Urothelium cell line (cell line): ENCODE measurements at places on chromosomes 4 and X.

- DNase-seq: peak; percentile 39
These were observed 31.9 kb downstream of the CDKL2 start for GRCh38 chr4:75598390-75598789.

- DNase-seq: no peak
These were observed 1.2 kb downstream of the PROM1 start for GRCh38 chr4:16082426-16083240.

GRCh38 chr4:130336585-130337217 lies 1240.7 kb downstream of the C4orf33 start:
- DNase-seq: peak; percentile 6

DNA sequence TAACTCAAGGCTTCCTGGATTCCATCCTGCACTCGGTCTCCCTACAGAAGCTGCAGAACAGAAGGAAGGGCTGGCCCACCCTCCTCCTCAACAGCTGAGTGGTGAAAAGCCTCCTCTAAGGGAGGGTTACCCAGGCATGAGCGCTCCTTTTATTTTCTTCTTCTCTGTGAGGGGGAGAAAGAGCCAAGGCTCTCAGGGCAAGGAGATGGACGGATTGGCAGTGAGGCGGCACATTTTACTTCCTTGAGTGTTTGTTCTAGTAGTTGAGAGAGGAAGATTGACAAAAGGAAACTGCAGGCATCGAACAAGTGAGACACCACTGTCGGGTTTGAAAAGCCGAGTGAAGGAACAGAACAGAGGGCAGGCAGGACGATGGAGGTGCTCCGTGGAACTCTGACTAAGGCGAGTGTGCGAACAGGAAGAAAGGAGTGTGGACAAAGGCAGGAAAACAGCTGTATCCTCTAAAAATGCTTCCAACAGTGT lies 38.4 kb upstream of the STS start:
- no peak for DNase-seq

- no peak for DNase-seq
These were observed 150.3 kb upstream of the MAOA start for GRCh38 chrX:43505769-43506168.

DNA sequence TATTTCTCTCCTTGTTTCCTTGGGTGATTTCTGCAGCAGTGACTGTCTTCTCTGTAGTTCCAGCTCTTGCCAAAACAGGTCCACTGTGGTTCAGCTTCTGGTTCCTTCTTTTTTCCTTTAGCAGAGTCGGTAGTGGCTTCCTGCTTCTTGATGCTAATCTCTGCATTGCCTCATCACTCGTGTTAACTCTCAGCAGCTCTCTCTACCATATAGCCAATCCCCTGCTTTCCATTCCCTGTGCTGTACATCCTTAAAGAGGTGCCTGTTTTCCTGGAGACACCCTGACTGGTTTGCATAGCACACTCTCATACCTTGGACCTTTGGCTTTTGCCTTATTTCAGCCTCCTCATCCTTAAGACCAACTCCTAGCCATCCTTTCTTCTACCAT lies 191.2 kb upstream of the LNX1 start:
- no peak for DNase-seq

- no peak for DNase-seq
These were observed 20.4 kb upstream of the UBA6 start for GRCh38 chr4:67721315-67721769.

DNA sequence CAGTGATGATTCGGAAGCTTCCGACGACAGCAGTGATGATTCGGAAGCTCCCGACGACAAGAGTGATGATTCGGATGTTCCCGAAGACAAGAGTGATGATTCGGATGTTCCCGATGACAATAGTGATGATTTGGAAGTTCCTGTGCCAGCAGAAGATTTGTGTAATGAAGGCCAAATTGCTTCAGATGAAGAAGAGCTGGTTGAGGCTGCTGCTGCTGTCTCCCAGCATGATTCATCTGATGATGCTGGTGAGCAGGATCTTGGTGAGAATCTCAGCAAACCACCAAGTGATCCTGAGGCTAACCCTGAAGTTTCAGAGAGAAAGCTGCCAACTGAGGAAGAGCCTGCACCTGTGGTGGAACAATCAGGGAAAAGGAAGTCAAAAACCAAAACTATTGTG lies 14.2 kb downstream of the CXCR3 start:
- DNase-seq: no peak

DNA sequence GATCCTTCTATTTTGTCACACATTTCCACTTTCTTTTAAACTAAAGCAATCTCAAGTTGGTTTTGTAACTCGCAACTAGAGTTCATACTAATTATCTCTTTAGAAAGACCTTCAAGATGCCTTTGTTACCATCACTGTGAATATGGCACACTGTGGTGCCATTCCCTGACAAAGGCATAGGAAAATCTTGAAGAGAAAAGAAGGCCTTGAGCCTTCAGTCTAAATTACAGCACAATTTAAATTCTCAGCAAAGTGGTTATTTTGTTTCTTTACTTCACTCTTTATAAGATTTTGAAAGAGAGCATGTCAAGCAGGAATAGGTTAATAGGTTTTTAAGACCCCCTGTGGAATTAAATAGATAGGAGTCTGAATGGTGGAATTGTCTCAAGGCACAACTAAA lies 89.0 kb upstream of the BANK1 start:
- no peak for DNase-seq

DNA sequence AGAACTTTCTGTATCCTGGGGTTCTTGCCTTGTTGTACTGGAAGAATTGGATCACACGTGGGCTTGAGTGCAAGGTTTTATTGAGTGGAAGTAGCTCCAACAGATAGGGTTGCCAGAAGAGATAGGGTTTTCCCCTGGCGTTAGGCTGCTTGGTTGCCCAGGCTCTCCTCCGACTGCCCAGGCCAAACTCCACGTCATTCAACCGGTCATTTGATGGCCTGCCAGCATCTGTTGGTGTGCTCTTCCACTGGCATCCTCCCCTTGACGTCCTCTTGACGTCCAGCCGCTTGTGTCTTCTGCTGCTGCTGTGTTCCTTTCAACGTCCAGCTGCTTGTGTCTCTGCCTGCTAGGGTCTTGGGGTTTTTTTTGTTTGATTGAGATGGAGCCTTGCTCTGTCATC lies 340.3 kb upstream of the ZCCHC13 start:
- DNase-seq: no peak

- DNase-seq: no peak
These were observed 335.5 kb downstream of the ZNF674 start for GRCh38 chrX:46209768-46210167.

GRCh38 chr4:152075253-152075928 lies 314.6 kb upstream of the GATB start:
- DNase-seq: no peak

GRCh38 chr4:1792832-1793495 lies at the start of gene FGFR3:
TSS of gene FGFR3 (plus strand) at chr4:1793293. CDS start at chr4:1793935, 642 bp downstream.
- peak; percentile 88 for DNase-seq

DNA sequence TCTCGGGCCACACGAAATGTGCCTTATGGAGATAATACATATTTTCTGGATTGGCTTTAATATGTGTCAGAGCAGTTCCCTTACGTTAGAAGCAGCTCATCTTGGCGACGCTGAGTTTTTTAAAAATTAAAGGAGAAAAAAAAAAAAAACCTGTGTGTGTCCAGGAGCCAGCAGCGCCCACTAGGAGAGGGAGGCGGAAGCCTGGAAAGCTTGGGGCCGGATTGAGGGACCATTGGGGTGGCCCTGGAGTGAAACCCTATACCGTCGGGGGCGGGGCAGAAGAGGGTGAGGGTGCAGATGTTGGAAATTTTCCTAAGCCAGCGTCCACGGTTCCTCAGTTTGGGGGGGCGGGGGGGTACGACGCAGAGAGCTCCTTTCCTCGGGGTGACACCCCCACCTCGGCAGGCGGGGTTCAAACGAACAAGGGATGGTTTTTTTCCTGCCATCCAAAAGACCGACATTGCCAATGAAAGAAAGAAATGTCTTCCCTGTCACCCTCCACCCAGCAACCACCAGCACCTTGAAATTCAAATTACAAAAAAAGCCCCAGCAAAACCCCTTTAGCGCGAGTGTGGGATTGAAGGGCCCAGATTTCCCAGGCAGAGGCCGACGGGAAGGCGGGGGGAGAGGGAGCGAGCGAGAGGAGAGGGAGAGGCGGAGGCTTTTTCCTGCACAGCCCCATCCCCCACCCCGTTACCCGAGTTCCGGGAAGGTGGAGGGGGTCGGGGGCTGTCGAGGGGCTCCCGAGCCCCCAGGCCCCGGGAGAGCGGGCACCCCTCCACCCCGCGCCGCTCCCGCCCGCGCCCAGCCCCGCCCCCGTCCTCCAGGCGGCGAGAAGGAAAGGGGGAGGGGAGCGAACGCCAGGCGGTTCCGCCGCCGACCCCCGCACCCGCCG lies 859 bp downstream of the SMARCA1 start:
- peak; percentile 46 for DNase-seq

- no peak for DNase-seq
These were observed 632.7 kb downstream of the RAPGEF2 start for GRCh38 chr4:159735281-159736207.

DNA sequence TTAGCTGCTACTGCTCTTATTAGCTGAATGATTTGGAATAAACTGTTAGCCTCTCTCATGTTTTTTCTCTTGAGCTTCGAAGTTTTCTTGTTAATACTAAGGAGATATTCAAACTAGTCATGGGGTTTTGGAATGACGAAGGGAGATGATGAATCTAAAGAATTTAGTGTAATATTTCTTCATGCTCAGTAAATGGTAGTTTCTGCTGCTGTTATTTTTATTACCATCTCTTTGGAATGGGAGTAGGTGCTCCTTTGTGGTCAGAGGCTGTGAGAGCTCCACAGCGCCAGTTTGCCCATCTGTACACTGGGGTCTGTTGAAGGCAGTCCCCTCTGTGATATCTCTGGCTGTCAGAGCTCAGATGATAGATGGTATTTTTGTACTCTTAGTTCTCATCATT lies 33.7 kb downstream of the HTT start:
- no peak for DNase-seq

DNA sequence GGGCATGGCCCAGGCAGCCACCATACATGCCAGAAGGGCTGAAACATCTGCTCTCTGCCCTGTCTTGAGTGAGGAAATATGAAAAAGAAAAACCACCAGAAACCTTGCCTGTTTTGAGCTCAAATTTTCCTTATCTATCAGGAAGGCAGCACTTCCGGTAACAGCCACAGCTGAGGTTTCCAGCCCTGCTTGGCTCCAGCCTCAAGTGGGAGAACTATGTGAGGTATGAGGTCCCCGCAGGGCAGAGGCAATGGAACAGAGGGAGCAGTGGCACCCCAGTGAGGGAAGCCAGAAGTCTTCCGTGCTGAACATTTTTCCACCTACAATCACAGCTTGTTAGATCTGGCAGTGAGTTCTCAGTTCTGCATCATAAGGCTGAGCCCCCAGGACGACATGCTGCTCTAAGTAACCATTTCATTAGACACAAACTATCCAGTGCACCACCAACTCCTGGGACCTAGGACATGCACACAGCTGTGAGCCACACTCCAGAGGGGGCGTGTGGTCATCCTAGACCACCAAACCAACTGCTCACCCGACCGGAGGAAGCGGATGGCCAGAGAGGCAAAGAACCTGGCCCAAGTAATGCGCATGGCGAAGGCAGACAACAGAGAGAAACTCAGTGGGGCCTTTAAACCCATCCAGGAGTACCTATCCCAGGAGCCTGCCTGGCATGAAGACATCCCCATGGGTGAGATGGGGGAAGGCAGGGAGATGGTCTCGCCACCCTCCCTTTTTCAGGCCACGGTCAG lies 22.6 kb downstream of the WDR1 start:
- no peak for DNase-seq

- DNase-seq: no peak
These were observed 9.5 kb downstream of the HPGDS start for GRCh38 chr4:94332983-94333590.

DNA sequence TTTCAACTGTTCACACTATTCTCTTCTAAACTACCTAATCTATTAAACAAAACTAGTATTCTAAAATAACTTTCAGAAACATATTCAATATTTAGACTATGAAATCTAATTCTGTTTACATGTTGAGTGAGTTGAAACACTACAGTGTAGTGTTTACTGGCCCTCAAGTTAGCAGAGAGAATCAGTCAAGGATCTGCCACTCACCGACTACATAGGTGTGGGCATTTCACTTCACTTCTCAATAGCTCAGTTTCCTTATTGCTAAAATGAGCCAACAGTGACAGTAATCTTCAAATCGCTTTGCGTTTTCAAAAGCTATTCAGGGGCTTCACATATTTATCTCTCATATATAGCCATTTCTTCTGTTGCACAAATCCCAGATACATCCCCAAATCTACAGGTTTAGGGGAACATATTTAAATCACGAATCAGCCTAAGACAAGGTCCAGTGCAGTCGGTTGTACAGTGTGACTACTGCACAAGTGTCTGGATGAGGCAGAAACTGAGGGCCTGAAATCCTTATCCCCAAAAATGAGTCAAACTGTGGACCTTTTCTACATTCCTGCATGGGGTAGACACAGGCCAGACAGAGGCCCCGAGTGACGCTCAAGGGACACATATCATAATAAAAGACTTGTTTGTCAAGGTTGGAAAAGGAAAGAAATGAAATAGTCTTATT lies 129.8 kb downstream of the PPP3CA start:
- DNase-seq: no peak

GRCh38 chr4:88765729-88766128 lies 68.1 kb upstream of the NAP1L5 start:
- peak; percentile 73 for DNase-seq

- no peak for DNase-seq
These were observed 4.7 kb downstream of the SLIT2 start for GRCh38 chr4:20256381-20256881.

- DNase-seq: no peak
These were observed 26.1 kb downstream of the KLHL34 start for GRCh38 chrX:21632027-21632426.

DNA sequence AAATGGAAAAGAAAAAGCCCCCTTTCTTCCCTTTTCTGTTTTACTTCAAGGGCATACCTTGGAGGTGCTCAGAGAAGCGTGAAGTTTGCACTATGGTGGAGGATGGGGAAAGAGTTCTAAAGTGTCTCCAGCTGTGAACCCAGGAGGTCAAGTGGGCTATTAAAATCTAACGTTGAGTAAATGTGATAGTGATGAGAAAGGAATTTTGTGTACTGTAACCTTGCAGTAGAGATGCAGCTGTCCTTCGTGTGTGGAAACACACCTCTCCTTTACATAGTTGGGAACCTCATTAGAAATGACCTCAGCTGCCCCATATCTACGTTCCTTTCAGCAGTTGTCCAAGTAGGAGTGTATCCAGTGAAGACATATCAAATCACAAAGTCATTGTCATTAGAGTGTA lies 26.5 kb downstream of the ADH5 start:
- no peak for DNase-seq

DNA sequence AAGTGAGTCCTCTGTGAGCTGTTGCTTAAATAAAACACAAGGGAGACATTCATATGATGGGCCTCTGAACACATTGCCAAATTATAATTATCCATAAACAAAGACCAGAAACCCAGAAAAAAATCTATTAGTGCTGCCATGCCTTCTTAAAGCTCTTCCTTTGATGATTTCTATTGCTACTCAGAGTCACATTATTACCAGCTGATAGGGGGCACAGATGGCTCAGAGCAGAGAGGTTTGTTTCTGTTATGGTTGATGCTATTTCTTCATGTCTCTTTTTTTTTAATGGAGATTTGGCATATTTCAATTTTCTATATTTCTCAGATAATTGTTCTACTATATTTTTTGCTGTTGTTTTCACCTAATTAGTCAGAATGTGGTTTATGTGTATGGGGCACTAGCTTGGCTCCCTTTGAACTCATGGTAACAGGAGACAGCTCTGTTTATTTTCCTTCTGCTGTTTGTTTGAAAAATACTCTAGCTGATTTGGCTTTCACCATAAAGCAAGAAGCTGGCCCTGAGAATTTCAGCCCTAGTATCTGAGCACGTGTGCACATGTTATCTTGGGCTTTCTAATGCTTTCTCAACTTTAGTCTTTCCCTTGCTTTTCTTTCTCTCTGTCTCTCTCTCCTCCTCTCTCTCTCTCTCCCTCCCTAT lies 568.8 kb downstream of the PPARGC1A start:
- DNase-seq: no peak
